ENCODE measurements at places on chromosomes 2 and 18. TPM values are rescaled to one million over a fixed set of nuclear protein-coding genes. Genes with fewer than 3 reads are reported as not detected.

- H3K4me1 ChIP-seq = no peaks in the 10 kb centered on the region
- no peaks in the 10 kb centered on the region for H3K36me3 ChIP-seq
- peak overlapping the region; percentile 28 for H3K4me3 ChIP-seq
Observed at GRCh38 chr18:32158108-32158624, 31.7 kb upstream of the MEP1B start.

The RAX gene
- not detected for total RNA-seq

DNA sequence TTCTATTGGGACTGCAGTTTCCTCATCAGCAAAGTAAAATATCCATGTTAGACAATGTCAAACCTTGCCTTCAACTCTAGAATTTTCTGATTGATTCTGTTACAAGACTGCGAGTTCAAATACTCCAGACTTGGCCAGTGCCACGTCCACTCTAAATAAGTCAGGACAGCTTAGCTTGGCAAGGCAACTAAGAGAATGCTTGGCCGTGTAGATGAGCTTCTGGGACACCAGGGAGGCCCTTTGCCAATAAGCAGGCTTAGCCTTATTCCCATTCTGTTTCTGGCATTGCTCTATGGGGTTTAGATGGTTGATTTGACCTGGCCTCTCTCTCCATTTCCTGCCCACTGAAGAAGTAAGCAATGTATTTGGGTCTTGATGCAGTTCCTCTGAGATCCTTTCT is 218.1 kb upstream of the SIX2 start:
- peaks cover 6% of the 10 kb centered on the region for H3K4me1 ChIP-seq
- no peak overlapping the region for H3K4me3 ChIP-seq
- DNase-seq = no peak
- no peak overlapping the region for H3K27ac ChIP-seq
- no peaks in the 10 kb centered on the region for H3K27me3 ChIP-seq

The CDH7 gene
- 22.0 TPM for total RNA-seq

- H3K27me3 ChIP-seq = no peaks in the 10 kb centered on the region
- no peaks in the 10 kb centered on the region for H3K4me1 ChIP-seq
- DNase-seq = no peak
- peak overlapping the region; percentile 99 for H3K27ac ChIP-seq
- H3K4me3 ChIP-seq = peak overlapping the region; percentile 90
Observed at GRCh38 chr2:70089220-70089982, 2.1 kb downstream of the PCBP1 start.

DNA sequence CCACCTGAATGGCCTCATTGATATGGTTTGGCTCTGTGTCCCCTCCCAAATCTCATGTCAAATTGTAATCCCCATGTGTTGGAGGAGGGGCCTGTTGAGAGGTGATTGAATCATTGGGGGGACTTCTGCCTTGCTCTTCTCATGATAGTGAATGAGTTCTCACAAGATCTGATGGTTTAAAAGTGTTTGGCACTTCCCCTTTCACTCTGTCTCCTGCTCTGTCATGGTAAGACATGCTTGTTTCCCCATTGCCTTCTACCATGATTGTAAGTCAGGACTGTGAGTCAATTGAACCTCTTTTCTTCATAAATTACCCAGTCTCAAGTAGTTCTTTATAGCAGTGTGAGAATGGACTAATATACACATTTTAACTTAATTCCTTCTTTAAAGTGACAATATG is 146.8 kb upstream of the KCNJ3 start:
- H3K4me1 ChIP-seq = no peaks in the 10 kb centered on the region
- no peak overlapping the region for H3K27ac ChIP-seq
- no peaks in the 10 kb centered on the region for H3K36me3 ChIP-seq
- DNase-seq = no peak
- no peak overlapping the region for H3K4me3 ChIP-seq
- H3K27me3 ChIP-seq = no peaks in the 10 kb centered on the region

The KATNAL2 gene
- 10.7 TPM for total RNA-seq

Data from tibial nerve (tissue), 4 donors.